Hair follicle dermal papilla cell (primary cell): ENCODE measurements at places on chromosomes 5 and 9. TPM values are rescaled to one million over a fixed set of nuclear protein-coding genes. Genes with fewer than 3 reads are reported as not detected.

SAPCD2 gene
- total RNA-seq = 1.6 and 1.8 TPM in 2 replicates

PDE6A gene
- not detected in 2 replicates for total RNA-seq

PITX1 gene
- 0.81 and 1.6 TPM in 2 replicates for total RNA-seq

IFNB1 gene
- total RNA-seq = not detected in 2 replicates

G3BP1 gene
- 190 and 214 TPM in 2 replicates for total RNA-seq

TYRP1 gene
- total RNA-seq = 1.1 TPM in 1 of 2 replicates, not detected in the other
